SHP77 (cell line): ENCODE measurements at places on chromosomes 7 and 10.

DNA sequence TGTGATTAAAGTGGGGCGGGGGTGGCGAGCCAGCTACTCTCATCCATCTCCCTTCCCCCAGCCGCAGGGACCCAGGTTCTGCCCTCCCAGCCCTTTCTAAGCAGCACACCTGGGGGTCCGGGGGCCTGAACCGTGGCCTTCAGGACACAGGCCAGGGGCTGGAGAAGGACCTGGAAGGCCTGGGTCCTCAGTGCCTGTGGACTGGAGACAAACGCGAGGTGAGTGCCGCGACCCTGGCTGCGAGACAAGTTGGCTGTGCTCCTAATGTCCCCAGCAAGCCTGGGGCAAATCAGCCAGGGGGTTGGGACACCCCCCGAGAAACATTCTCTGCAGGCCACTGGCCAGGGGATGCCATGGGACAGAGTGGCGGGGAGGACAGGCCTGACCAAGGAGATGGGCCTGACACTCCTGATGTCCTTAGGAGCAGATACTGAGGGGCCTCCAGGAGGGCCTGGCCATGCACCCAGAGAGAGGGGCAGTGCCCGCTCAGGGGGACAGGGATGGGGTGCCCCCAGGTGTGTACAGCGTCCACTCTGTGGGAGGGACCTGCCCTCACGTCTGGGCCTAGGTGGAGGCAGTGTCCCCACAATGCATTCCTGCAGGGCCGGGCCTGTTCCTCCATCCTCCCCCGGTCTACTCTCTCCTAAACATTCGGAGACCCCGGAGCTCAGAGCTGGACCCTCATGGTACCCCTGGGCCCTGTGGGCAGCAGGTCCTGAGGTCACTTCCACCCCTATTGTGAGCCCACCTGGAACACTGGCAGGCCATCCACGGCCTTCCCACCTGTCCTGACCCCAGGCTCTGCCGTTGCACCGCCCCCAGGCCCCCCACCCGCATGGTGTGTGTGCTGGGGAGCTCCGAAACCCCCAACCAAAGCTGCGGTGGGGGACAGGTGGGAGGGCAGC is 13.1 kb downstream of the BRAT1 start:
- DNase-seq: no peak

- DNase-seq: no peak
Measured at GRCh38 chr7:107690611-107691010, 30.0 kb downstream of the SLC26A4 start.

- no peak for DNase-seq
Measured at GRCh38 chr7:30348083-30348560, 63.7 kb downstream of the ZNRF2 start.

- peak; percentile 27 for DNase-seq
Measured at GRCh38 chr10:21524526-21525366, 736 bp downstream of the SKIDA1 start.

DNA sequence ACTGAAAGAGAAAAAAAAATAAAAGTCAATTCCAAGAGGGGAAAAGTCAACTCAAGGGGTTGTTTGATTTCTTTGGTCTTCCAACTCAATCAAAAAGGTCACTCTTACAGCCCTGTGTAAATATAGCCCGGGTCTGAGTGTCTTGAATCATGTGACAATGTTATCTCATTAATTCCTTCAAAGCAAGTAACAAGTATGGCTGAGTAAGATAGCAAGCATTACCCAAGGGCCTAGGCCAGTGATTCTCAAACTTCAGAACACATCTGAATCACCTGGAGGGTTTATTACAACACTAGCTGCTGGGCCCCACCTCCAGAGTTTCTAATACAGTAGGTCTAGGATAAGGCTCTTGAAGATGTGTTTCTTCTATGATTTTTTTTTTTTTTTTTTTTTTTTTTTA is 125.0 kb downstream of the PRLHR start:
- DNase-seq: no peak
